ENCODE measurements at places on chromosomes 12 and 14. TPM values are rescaled to one million over a fixed set of nuclear protein-coding genes. Genes with fewer than 3 reads are reported as not detected.

Gene FZD10
- not detected for polyA plus RNA-seq

Gene GSG1
- 0.93 TPM for polyA plus RNA-seq

Gene LGR5
- not detected for polyA plus RNA-seq

Gene BAZ1A
- polyA plus RNA-seq: 21.1 TPM

Gene FOXN4
- polyA plus RNA-seq: not detected

Gene KRT7
- 3.1 TPM for polyA plus RNA-seq

Gene JDP2
- polyA plus RNA-seq: 40.8 TPM

Gene AQP6
- not detected for polyA plus RNA-seq

Gene PTPN6
- 0.06 TPM for polyA plus RNA-seq

Gene MNAT1
- polyA plus RNA-seq: 52.5 TPM

Gene SLCO1C1
- not detected for polyA plus RNA-seq

Gene SLC7A7
- 7.1 TPM for polyA plus RNA-seq

Gene PTHLH
- polyA plus RNA-seq: 1.1 TPM

Gene STXBP6
- 17.8 TPM for polyA plus RNA-seq

GRCh38 chr12:92270521-92270920, 124.9 kb upstream of the BTG1 start:
- DNase-seq: no peak

- no peak for DNase-seq
Measured at GRCh38 chr12:143964-144649, 69.8 kb downstream of the SLC6A12 start.

- DNase-seq: no peak
Measured at GRCh38 chr12:29662734-29663323, 120.9 kb downstream of the TMTC1 start.

GRCh38 chr12:131683266-131684014, 27.4 kb upstream of the SFSWAP start:
- DNase-seq: no peak

- DNase-seq: no peak
Measured at GRCh38 chr14:88210426-88210825, 112.6 kb downstream of the KCNK10 start.

- no peak for DNase-seq
Measured at GRCh38 chr12:106508966-106509365, 73.8 kb upstream of the RFX4 start.

- peak; percentile 43 for DNase-seq
Measured at GRCh38 chr12:22459838-22460490, 84.4 kb downstream of the C2CD5 start.

DNA sequence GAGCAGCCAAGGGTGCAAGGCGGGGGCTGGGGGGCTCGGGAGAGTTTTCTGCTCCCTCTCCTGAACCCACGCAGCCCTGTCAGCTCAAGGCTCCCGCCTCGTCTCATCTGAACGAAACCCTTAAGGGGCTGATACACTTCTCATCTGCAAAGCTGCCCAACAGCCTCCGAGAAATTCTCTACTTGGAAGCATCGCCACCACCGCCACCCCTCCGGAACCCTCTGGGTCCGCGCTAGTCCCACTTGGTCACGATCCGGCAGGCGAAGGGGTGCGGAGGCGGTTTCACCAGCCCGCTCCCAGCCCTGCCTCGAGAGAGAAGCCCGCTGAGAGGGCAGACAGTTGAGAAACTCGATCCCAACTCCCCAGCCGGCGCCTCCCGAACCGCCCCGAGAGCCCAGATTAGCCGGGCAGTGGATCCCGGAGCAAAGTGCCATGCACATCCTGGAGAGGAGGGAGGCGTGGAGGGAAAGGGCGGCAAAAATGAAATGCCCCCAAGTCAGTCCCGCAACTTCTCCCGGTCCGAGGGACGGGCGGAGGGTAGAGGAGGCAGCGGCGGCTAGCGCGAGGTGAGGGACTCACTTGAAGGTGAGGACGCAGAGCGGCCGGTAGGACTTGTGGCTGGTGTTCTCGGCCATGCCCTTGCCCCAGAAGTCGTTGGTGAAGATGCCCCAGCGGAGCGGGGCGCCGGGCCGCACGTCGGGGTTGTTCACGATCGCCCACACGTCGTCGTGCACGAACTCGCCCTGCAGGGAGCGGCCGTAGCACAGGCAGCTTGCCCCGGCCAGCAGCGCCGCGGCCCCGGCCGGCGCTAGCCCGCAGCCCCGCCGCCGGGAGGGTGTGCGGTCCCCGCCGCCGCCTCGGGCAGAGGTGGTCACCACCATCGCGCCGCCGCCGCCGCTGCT, 620 bp downstream of the TMTC1 start:
- peak; percentile 53 for DNase-seq

DNA sequence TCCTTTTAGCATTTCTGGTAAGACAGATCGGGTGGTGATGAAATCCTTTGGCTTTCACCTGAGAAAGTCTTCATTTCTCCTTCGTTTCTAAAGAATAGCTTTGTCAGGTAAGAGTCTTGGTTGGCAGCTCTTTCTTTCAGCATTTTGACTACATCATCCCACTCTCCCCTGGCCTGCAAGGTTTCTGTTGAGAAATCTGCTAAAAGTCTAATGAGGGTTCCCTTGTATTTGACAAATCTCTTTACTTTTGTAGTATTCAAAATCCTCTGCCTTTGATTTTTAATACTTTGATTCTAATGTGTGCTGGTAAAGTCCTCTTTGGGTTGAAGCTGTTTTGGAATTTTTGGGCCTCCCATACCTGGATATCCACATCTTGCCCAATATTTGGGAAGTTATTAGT, 120.2 kb downstream of the PAX9 start:
- DNase-seq: no peak

DNA sequence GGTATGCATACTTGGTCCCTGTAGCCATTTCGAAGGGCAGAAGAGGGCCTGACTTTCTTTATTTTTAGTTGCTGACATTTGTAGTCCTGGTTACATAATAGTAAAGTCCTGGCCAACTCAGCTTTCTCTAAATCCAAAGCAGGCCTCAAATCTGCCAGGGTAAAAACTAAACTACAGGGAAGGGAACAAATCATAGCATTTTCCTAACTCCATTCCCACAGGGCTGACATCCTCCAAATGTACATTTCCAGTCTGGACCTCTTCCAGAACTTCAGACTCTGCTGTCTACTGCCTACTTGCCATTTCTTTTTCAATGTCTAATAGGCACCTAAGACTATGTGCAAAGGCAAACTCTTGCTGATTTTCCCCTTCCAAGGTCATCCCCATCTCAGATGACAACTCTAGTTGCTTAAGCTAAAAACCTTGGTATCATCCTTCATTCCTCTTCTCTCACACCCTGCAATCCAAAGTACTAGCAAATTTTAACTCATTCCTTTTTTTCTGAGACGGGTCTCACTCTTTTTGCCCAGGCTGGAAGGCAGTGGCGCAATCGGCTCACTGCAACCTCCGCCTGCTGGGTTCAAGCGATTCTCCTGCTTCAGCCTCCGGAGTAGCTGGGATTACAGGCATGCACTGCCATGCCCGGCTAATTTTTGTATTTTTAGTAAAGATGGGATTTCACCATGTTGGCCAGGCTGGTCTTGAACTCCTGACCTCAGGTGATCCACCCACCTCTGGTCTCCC, 2.0 kb downstream of the DDIT3 start:
- DNase-seq: no peak

DNA sequence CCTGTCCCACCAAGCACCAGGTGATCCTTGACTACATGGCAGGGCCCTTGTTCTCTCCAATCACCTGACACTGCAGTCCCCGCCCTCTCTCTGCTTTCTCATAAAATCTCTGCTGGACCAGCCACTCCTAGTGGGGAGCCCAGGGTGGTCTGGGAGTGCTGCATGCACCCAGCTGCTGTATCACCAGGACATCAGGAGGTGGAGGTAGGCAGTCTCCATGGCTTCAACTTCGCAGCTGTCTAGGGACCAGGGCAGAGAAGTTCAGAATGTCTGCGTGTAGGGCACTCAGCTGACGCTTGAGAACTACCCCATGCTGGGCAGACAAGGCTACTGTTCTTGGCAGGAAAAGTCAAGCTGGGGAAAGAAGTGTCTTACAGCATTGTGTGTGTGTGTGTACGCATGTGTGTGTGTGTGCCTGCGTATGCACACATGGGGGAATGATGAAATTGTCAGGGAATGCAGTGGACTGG, 2.6 kb downstream of the WSCD2 start:
- no peak for DNase-seq

DNA sequence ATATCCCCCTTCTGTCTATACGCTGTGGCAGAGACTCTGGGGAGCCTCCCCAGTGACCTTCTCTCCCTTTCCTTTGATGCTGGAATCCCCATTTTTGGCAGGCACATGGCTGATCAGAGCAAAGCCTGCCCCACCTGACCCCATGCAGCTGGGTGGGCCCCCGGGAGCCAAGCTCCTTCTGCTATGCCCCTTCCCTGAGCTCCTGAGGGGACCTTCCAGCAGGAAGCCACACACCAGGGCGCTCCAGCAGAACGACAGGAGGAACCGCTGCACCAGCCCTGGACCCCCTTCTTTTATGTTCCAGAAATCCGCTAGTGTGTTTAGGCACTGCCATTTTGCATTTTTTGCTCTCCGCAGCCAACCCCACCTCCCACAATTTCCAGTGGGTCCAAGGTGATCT, 44.6 kb downstream of the TRAFD1 start:
- no peak for DNase-seq

DNA sequence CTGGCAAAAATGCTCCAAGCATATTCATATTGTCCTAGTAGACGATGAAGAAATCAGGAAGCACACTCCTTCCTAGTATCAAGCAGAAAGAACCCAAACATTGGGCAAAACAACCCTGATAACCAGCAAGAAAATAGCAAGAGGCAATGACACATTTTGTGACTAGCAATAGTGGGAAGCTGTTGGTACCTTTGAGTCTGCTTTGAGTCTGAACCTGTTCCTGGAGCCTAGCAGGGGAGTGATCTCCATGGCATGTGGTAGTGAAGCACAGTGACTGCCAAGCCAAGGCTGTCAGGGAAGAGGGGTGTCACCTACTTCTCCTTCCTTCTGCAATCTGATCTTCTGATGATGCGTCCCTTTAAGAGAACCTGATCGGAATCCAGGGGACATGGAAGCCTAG, 533.9 kb downstream of the VRK1 start:
- no peak for DNase-seq

DNA sequence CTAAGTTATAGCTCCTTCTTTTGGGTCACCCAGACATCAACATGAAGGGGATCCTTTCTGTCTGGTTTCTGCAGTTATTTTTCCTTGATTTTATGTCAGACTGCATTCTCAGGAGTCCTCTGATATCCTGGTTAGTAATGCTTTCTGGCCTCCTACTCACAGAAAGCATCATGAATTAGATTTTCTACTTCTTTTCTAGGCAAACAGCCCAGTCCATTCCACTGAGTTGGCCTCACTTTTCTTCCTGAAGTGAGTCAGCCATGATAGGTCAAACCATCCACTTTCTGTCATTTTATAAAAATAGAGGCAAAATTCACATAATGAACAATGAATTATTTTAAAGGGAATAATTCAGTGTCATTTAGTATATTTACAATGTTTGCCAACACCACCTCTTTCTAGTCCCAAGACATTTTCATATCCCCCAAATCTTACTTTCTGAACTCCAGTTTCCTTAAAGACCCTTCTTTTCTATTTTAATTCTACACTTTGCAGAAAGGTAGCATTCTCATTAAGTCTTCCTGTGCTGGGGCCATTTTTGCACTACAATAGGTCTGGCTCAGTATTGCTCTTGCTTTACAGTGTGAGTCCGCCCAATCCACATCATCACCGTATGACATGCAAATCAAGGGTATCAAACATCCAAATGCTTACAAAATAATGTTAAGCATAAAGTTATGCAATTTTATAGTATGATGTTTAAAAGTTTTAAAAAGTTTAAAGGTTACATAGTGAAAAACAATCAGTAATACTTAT, 95.1 kb downstream of the UNC79 start:
- DNase-seq: no peak

DNA sequence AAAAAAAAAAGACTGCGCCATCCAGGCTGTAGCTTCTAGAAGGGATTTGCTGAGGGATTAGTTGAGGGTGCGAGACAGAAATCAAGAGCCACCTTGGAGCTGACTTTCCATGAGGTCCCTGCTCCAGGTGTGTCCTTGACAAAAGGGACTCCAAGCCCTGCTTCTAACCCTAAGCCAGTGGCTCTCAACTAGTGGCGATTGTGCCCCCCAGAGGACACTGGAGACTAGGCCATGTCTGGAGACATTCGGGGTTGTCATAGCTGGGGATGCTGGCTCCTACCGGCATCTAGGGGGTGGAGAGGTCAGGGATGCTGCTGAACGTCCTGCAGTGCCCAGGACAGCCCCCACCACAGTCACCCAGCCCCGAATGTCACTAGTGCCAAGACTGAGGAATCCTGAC, 40.6 kb downstream of the SPRING1 start:
- peak; percentile 15 for DNase-seq

DNA sequence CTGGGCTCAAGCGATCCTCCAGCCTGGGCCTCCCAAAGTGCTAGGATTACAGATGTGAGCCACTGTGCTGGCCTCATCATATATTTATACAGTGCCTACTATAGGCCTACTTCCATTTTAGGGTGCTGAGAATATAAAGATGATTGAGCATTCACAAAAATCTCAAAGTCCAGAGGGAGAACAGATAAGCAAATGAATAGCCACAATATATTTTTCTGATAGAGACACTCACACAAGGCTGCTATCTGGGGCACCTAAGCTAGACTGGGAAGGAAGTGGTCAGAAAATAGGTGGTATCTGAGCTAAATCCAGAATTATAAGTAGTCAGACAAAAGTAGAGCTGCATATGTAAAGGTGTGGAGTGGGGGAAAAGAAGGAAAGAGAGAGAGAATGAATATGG, 21.6 kb downstream of the PKP2 start:
- DNase-seq: no peak

- DNase-seq: no peak
Measured at GRCh38 chr12:44589697-44590096, 286.4 kb downstream of the NELL2 start.

All from fibroblast of lung (primary cell).